NCI-H524 (cell line): ENCODE measurements at places on chromosomes 3 and 15.

DNA sequence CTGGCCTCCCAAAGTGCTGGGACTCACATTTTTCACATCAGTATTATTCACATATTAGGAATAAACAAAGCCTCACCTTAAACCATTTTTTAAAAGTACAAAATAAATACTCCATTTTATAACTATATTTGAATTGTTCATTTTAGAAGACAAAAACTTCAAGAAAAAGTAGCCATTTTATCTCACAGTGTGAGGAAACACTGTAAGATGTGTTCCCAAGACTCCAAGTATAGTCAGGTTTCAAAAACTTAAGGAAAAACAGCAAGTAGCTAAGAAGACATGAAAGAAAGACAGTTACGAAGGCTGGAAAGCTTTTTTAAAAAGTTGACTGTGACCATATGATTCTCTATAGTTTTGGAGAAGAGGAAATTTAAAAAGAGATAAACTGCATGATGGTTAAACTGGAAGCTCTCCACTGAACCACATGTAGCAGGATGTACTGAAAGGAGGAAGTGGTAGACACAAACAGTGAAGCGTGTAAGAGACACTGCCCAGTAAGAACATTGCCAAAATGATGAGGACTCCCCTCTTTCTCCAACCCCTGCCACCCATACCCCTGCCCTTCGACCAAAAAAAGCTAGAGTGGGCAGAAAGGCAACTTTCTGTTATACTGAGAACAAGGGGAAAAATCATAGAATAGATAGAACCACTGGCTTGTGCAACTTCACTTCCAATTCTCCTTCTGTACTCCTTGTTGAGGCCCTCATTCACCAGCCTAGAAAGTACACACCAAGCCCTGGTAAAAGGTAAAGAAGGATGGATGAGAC lies 6.2 kb upstream of the TMF1 start:
- no peak for DNase-seq

- DNase-seq: no peak
Measured at GRCh38 chr3:102104033-102104432, 254.7 kb downstream of the NFKBIZ start.

GRCh38 chr3:112858410-112859069 lies 11.9 kb upstream of the CD200R1L start:
- DNase-seq: peak; percentile 18

DNA sequence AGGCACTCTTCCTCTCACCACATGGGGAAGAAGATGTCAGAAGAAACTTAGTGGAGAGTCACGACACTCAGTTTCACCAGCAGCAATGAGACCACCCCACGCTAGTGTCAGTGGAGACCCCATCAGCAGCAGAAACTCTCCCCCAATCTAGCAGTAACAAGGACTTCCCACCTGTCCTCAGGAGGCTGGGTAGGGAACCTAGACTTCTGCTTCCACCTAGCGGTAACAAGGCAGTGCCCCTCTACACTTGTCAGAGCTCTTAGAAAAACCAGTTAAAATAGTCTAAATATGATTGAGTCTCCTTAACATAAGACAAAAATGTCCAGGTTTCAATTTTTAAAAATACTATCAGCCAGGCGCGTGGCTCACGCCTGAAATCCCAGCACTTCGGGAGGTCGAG lies 57.3 kb downstream of the TRAT1 start:
- DNase-seq: no peak

GRCh38 chr3:13493867-13494441 lies 13.8 kb downstream of the HDAC11 start:
- DNase-seq: no peak

DNA sequence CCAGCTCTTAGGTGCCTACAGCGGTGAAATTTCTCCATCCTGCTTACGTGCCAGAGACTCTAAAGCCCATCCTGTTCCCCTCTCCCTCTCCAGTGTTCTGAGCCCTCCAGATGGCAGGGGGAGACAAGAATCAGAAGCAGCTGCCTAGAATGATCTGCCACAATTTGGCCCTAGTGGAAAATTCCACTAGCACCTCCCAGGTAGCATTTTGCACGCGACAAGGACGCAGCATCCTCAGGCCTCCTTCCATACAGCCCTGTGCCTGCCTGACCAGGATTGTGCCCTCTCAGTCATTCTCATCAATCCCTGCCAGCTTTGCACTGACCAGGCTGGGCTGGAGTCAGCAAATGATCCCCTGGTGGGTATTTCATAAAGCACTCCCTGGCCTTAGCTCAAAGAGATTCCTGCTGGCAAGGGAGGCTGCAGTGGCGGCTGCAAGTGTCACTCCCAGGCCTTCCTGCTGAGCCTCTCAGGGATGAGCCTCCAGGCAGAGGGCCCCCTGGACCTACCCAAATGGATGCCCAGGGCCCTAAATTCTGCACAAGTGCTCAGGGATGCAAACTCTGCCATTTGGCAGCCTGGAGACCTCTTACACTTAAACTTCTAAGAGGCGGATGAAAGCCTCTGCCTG lies 130.2 kb upstream of the ATP2B2 start:
- peak; percentile 88 for DNase-seq

- no peak for DNase-seq
Measured at GRCh38 chr15:49984436-49984835, 134.6 kb downstream of the ATP8B4 start.

DNA sequence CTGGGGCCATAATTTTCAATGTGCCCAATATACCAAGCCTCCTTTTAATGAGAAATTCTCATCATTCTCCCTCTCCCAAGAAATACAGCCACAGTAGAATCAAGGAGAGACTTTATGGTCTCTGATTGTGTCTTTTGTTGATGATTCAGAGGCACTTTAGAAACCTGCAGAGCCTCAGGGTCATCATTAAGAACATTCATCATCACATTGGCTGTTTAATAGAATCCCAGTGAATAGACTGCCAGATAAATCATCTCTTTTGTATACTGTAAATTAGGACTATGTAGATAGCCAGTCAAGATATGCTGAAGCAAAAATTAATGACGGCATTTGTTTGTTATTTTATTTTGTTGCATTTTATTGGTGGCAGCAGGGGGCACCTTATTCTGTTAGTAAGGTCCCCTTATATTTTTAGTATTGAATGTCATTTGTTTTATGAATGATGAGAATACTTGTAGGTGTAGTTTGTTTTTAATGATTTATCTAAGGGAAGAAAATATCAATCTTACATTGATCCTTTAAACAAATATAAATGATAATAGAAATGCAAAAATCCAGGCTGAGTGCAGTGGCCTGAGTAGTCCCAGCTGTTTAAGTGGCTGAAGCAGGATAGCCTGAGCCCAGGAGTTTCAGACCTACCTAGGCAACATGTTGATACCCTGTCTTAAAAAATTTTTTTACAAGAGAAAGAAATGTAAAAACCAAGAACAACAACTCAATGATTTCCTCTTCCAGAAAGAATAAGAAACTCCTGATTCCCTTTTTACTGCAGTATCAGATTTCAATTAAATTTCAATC lies 138.8 kb downstream of the ZBBX start:
- no peak for DNase-seq

GRCh38 chr3:2727610-2728318 lies 382.4 kb downstream of the IL5RA start:
- DNase-seq: no peak

DNA sequence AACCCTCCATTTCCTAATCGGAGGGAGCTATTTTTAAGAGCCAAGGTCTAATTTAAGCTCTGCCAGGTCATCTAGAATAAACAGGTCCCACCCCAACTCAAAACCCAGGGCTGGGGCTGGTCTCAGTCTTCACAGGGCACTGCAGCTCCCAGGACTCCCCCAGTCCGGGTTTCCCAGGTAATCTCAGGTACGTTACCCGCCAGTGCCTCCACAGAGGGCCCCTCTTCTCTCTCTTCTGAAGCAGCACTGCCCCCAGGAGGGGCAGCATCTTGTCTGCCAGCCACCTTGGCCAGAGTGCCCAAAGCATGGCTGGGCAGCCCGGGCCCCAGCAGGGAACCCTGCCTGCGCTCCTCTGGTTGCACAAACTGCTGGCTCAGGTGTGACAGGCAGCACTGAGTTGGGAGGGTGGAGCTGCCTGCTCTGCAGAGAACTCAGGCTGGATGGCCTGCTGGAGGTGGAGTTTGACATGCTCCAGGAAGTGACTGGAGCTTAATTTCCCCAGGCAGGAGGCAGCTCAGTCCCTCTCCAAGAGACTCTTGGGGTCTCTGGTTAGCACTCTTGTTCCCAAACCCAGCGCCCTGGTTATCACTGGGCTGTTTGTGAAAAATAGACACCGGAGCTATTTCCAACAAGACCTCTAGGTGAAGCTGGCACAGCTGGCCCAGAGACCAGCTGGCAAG lies at the start of gene PLA2G4F:
TSS of gene PLA2G4F (minus strand) at position 394 of the 680 bp plus-strand sequence. CDS start at position 307, 87 bp downstream.
- peak; percentile 12 for DNase-seq

- no peak for DNase-seq
Measured at GRCh38 chr3:40968666-40969065, 230.6 kb upstream of the CTNNB1 start.

DNA sequence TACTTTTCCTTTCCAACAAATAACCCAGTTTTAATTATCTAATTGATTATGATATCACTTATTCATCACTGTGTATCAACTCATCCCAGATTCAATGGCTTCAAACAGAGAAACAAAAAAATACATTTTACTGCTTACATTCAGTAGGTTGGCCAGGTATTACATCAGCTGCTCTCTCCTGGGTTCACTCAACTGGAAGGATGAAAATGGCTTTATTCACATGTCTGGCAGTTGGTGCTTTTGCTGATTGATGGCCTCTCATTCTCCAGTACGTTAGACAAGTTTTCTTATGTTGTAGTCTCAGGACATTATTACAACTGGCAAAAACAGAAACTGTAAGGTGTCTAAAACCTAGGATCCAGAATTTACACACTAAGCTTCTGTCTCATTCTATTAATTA lies 811.0 kb upstream of the ALCAM start:
- DNase-seq: no peak

DNA sequence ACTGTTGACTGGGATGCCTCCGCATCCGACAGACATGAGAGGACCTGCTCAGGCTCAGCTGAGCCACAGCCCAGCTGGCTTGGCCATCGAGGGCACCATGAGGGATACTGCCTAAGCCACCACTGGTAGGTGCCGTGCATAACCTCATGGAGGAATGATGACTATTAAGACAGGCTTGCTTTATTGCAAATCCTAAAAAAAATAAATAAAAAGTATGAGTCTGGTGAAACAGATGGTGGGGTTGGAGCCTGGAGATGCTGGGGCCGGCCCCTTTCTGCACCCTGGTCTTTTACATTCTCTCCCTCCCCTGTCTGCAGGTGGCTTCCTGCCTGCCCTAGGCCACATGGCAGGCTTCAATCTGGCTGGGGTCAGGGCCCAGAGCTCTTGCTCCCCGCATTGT lies 24.0 kb upstream of the RAD18 start:
- no peak for DNase-seq

DNA sequence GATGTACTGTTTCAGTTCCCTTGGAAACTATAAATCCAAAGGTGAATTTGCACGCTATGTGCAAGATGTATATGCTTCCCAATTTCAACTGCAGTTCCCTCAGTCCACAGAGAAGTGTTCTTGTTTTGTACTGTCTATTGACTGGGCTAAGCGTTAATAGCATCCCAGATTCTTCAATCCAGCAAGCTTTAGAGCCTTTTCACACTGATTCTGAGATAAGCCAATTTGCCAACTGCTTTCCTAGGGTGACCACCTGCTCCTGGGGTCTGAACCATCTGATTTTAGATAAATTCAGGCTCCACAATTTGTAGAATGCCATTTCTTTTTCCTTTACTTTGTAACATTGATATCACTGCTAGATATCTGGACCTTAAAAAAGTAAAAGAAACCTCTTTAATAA lies 340.1 kb downstream of the PTPRG start:
- DNase-seq: peak; percentile 80

DNA sequence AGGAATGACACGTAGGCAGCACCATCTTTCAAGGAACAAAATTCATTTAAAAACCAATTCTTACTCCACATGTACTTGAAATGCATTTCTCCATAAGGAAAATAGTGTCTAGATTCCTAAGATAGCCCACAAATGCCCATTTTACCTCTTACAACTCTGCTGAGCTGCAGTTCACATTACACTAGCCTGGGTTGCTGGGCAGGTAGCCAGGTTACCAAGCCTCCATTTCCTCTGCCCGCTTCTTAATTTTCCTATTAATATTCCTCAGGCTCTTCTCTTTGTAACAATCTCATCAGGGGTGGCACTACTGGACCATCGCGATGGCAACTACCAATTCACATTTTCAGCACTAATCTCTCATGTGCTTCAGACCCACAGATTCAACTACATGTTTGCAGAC lies 10.8 kb downstream of the ATP13A3 start:
- DNase-seq: no peak

DNA sequence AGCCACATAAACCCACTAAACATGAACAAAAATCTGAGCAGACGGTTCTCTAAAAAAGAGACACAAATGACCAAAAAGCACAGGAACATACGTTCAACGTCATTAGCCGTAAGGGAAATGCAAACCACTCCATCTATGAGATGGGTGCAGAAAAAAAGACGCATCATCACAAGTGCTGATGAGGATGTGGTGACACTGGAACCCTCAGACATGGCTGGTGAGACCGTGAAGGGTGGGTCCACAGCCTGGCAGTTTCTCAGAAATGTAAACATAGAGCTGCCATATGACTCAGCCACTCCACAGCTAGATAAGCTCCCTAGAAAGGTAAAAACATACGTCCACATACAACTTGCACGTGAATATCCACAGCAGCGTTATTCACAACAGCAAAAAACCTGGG lies 23.3 kb downstream of the PCSK6 start:
- DNase-seq: no peak
